ENCODE measurements at places on chromosomes 5 and 9. TPM values are rescaled to one million over a fixed set of nuclear protein-coding genes. Genes with fewer than 3 reads are reported as not detected.

SPAAR gene
- 3.2 TPM for polyA plus RNA-seq

CCDC183 gene
- 9.5 TPM for polyA plus RNA-seq

DNA sequence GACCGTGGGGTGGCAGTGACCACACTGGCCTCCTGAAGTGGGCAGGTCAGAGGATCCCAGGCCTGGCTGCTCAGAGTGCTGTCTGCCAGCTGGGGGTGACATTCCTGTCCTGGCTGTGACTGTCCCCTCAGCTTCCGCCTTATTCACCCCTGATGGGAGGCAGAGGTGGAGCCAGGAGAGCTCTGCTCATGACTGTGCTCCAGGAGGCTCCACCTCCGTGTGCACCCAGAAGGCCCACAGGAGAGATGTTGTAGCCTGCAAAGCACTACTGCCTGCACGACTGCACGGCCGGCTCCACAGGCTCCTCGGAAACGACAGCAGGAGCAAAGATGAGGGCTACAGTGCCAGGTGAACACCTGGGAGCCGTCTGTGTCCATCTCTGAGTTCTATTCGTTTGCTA lies 60.9 kb downstream of the ROPN1L start:
- no peak for DNase-seq

GRCh38 chr5:67123819-67124218 lies 72.8 kb downstream of the CD180 start:
- DNase-seq: no peak

GRCh38 chr5:38872826-38873225 lies 27.0 kb downstream of the OSMR start:
- DNase-seq: no peak

- no peak for DNase-seq
Measured at GRCh38 chr5:147737921-147738320, 44.6 kb downstream of the JAKMIP2 start.

DNA sequence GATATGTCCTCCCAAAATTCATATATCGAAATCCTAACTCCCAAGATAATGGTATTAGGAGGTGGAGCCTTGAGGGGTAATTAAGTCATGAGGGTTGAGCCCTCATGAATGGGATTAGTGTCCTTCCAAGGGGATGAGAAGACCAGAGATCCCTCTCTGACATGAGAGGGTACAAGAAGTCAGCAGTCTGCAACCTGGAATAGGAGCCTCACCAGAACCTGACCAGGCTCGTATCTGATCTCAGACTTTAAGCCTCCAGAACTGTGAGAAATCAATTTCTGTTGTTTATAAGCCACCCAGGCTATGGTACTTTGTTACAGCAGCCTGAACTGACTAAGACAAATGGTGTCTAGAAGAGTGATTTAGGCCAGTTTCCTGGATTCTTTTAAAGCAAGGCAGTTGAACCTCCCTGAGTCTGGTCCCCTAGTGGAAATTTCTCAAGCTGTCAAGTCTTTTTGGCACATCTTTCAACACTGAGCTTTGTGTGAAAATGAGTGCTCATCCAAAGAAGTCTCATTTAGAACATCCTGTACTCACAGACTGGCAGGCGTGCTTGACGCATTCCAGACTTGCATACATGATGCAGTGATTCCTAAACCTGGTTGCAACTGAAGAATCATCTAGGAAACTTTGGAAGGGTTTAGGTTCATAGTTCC lies 254.8 kb upstream of the PPP1R2B start:
- no peak for DNase-seq

DNA sequence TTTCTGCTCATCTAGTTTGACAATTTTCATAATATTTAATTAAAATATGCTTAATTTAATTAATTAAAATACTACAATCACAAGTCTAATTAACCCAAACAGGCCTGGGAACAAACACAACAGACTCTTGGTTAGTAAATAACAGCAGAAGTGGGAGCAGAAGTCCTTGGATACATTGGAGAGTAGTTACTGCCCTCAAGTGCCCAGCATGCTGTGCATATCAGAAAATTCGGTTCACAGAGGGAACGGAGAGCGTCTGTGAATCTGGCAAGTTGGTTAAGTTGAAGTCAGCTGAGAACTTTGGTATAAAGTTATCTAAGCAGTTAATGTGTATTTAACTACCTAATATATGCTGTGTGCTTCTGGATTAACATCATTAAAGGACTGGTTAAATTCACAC lies 87.0 kb upstream of the ATG10 start:
- DNase-seq: no peak

IFNA21 gene
- not detected for polyA plus RNA-seq

DNA sequence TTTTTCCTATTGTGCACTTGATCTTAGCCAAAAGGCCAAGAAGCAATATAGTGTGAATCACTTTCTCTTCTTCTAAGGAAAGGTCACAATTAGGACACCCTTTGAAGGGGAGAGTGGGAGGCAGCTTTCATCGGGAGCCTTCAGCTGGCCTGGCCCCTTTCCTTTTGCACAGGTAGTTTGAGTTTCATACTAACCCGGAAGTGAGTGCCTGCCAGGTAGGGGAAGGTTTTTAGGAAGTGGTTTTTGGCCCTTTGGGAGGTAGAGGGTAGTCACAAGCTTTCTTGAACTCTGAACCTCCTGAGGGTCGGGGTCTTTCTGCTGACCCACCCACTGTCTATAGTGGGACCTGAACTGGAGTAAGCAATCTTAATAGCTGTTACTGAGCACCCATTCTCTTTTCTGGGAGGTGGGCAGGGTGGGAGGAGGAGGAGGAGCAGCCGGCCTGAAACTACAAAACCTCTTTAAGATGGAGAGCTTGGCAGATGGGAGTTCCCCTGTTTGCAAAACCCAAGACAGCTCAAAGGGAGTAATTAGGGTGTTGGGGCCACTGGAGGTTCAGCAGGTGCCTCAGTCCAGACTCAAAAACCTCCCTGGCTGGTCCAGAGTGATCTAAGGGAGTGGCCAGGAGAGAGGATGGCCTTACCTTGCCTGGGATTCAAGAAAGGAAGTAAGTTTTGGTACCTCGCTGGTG lies 6.0 kb downstream of the LARP1 start:
- no peak for DNase-seq

- no peak for DNase-seq
Measured at GRCh38 chr5:91177639-91178038, 205.5 kb downstream of the ARRDC3 start.

GRCh38 chr5:850511-851006 lies at the start of gene ZDHHC11:
TSS of gene ZDHHC11 (minus strand) at chr5:850986. CDS start at chr5:850602, 384 bp downstream.
- peak; percentile 18 for DNase-seq

FOXI1 gene
- polyA plus RNA-seq: not detected

- no peak for DNase-seq
Measured at GRCh38 chr5:179176571-179177230, 116.5 kb downstream of the ZNF354C start.

SHOC1 gene
- polyA plus RNA-seq: 0.27 TPM

- DNase-seq: no peak
Measured at GRCh38 chr9:85223506-85224125, 518.1 kb downstream of the AGTPBP1 start.

GRCh38 chr5:178651046-178651810 lies 24.4 kb upstream of the CLK4 start:
- DNase-seq: no peak

SPATA6L gene
- polyA plus RNA-seq: 8.0 TPM

- DNase-seq: no peak
Measured at GRCh38 chr5:147733075-147733474, 49.5 kb downstream of the JAKMIP2 start.

SLC36A3 gene
- polyA plus RNA-seq: not detected

DNA sequence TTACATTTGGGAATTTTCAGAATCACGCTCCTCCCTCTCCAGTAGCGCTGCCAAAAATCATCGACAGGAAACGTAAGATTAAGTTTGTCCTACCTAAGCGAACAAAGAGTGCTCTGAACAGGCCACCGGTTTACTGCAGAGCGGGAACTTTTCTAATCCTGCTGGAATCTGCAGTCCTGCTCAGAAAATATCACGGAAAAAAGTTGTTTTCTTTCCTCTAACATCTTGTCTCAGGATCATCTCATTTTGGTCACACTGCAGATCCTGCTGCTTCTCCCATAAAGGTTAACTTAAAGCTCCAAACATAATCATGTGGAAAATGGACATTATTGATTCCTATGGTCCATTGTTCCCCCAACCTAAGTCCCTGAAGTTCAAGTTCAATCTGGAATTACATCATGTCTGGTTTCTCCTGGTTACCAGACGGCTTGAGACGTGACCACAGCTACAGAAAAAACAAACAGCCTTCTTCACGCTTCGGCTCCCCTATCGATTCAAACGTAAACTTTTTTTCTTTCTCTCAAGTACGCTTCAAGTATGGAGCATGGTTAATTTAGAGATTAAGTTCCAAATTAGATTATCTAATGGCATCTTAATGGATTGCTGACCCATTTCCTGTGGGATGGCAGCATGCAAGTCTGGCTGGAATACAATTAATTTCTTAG lies 217.6 kb downstream of the NFIB start:
- peak; percentile 80 for DNase-seq

- no peak for DNase-seq
Measured at GRCh38 chr9:93193388-93194220, 9.7 kb downstream of the WNK2 start.

DNA sequence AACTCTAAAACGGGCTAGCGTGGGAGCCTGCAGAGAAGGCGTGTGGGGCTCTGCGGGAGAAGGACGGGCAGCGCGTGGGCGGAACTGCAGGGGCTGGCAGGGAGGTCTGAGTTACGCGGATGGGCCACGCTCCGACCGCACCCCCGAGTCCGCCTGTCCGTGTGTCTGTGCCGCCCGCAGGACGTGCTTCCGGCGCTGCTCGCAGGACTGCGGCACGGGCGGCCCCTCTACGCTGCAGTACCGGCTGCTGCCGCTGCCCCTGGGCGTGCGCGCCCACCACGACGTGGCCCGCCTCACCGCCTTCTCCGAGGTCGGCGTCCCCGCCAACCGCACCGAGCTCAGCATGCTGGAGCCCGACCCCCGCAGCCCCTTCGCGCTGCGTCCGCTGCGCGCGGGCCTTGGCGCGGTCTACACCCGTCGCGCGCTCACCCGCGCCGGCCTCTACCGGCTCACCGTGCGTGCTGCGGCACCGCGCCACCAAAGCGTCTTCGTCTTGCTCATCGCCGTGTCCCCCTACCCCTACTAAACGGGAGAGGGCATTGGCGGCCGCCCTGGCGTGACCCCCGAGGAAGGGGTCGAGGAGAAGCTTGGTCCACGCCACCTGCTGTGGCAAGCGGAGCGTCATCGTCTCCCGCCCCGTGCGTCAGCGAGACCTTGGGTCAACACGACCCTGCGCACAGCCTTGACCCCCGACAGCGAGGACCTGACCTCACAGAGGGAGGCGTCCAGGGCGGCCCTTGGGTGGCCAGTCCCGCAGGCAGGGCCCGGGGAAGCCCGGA lies 11.4 kb upstream of the ASS1 start:
- no peak for DNase-seq

DNA sequence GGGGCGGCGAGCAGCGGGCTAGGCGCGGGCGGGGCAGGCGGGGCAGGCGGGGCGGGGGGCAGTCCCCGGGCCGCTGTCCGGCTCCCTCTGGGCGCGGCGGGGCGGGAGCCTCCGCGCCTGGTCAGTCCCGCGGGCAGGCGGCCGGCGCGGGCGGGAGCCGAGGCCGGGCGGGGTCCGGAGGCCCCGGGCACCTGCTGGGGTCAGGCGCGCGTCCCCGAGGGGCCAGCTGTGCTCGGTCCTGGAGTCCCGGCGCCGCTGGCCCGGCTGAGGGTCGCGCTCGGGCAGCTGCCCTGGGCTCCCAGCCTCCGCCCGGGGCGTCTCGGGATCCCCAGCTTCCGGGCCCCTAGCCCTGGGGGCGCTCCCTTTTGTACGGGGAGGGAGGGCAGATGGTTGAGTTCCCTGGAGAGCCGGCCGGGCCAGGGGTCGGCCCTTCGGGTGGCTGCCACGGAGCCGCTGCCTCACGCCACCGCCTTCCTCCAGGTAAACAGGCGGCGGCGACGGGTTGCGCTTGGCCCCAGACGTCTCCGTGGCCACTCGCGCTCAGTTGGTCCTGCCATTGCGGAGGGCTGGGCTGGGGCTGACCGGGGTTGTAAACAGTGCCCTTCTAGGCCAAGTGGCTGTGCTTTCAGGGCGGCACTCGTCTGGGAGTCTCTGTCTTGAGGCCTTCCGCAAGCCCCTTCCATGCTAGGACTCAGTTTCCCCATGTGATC lies 473 bp downstream of the ZBTB34 start:
- no peak for DNase-seq

DNA sequence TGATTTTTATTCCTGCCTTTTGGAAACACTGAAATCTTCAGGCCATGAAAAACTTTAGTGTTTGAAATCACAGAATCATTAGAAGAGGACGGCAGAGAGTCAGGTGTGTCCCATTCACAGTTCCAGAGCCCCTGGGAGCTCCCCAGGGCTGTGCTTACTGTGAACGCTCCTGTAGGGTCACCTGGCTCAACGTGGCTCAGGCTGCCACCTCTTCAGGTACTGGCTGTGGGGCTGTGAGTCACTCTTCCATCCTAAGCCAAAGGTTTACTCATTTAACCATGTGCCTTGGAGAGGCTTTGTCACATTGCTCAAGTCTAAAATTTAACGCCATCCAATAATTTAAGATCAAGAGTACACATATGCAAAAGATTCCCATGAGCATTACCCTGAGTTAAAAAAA lies 50.2 kb upstream of the FSTL4 start:
- DNase-seq: no peak

NR2F1-AS1 gene
- polyA plus RNA-seq: 60.4 TPM

DNA sequence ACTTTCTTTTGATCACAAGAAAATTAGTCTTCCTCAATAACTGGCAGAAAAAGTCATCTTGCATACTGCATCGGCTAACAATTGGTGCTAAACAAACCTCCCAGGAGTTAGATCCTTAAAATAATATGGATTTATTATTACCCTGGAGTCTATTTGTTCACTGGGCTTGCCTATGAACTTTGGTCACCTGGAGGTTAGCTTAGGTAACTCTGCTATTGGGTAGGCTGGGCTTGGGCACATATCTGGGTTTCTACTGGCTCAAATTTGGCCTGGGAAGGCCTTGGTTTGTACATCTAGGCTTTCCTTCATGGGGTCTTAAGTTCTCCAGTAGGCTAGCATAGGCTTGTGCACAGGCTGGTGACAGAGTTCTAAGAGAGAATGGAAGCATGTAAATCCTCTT lies 279.9 kb downstream of the RASEF start:
- DNase-seq: no peak

GRCh38 chr5:38433160-38433861 lies 123.1 kb downstream of the LIFR start:
- peak; percentile 86 for DNase-seq

DNA sequence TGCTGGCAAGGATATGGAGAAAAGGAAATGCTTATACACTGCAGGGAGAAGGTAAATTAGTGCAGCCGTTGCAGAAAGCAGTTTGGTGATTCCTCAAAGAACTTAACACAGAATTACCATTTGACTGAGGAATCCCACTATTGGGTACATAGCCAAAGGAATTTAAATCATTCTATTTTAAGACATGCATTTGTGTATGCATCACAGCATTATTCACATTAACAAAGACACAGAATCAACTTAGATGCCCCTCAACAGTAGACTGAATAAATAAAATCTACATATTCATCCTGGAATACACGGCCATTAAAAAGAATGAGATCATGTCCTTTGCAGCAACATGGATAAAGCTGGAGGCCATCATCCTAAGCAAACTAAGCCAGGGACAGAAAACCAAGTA lies 510.1 kb upstream of the CDH9 start:
- no peak for DNase-seq

- DNase-seq: no peak
Measured at GRCh38 chr5:2272755-2273154, 390.0 kb upstream of the IRX4 start.

- DNase-seq: no peak
Measured at GRCh38 chr5:110542949-110543348, 183.5 kb downstream of the TMEM232 start.

BTNL8 gene
- polyA plus RNA-seq: 1.1 TPM

CYLC2 gene
- polyA plus RNA-seq: not detected

ANKRD20A1 gene
- polyA plus RNA-seq: 0.61 TPM

- peak; percentile 64 for DNase-seq
Measured at GRCh38 chr5:123610665-123611405, 98.9 kb downstream of the CSNK1G3 start.

GRCh38 chr9:71975833-71976232 lies 64.4 kb downstream of the C9orf85 start:
- no peak for DNase-seq
